ENCODE measurements at places on chromosomes 12 and 14.
A peak's percentile ranks its signal among the peaks of the same experiment; 100 is the strongest.

DNA sequence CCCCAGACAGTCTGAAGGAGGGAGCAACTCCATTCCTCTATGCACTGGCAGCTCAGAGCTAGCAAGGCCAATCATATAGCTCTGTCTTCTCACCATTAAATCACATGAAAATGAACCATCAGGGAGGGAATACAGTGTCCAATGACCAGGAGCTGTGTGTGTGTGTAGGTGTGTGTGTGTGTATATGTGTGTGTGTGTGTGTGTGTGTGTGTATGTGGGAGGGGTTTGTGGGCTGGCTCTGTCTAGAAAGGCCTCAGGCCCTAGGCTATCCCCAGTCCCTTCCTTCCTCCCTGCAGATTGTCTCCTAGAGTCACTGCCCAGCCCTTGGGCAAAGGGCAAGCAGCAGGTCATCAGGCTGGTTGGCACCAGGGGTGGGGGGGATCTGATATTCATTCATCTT is 5.7 kb upstream of the SUSD6 start:
- no peak for DNase-seq

GRCh38 chr12:113448873-113449272 is 22.8 kb downstream of the LHX5 start:
- DNase-seq, result peak; percentile 56

- DNase-seq, result no peak
Observed at GRCh38 chr12:46361667-46362034, 10.9 kb downstream of the SLC38A2 start.

DNA sequence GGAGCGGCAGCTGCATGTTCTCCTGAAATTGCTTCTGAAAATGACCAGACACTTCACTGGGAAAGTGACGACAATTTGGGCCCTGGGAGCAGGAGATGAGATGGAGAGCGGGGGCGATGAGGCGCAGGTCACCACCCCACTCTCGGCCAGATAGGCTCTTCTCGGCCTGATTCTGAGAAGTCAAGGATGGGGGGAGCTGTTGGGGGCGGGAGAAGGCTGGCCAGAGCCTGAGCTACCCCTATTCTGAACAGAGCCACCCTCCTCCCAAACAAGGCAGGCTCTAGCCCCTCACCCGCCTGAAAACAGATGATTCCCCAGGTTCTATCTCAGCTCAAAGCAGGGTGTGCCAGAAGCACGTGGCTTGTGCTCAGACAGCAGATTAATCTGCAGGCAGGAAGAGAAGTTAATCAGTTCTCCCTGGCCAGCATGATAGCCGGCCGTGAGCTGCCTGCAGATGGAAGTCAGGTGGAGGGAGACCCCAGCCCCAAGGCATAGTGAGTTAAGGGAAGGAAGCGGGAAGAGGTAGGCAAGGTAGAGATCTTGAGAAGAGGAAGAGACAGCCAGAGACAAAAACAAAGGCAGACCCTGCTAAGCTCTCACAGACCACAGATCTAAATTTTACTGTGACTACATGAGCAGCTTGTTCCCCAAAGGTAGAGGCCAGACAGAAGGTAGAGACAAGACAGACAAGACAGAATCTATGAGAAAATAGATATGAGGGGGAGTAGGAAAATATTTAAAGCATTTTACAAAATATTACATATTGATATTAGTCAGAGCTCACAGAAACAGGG is 10.9 kb upstream of the TAC3 start:
- DNase-seq, result no peak
